ENCODE measurements at places on chromosomes 4 and X.

- no peak for DNase-seq
- H3K36me3 ChIP-seq, result no peaks in the 10 kb centered on the region
- no peak overlapping the region for H3K27ac ChIP-seq
- H3K27me3 ChIP-seq, result peaks cover 76% of the 10 kb centered on the region
- no peaks in the 10 kb centered on the region for H3K4me1 ChIP-seq
- no peak overlapping the region for H3K4me3 ChIP-seq
Measured at GRCh38 chrX:13852001-13852695, 35.3 kb upstream of the GPM6B start.

DNA sequence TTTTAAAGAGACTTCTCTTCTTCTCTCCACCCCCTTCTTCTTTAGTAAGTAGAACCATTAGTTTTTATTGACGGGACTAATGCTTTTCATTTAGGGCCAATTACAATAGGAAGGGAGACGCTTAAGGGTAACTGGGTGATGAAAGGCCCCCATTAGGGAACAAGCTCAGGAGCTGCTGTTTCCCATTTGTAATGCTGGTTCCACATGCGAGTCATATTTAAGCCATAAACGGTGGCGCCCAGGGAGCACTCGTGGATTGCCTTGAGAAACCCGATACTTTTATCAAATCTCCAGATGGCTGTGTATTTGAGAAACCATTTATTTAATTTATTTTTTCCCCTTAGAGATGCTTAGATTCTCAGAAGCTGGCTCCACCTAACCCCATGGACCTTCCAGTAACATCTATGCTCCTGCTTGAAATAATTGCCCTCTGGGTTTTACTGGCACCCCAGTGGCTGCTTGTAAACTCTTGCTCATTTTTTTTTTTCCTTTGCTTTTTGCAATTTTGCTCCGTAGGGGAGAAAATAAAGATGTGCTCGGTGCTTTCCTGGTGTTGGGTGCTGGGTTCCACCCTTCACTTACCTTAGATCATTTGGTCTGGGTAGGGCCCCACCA, 124.2 kb upstream of the MSX1 start:
- H3K27ac ChIP-seq, result no peak overlapping the region
- H3K27me3 ChIP-seq, result no peaks in the 10 kb centered on the region
- no peaks in the 10 kb centered on the region for H3K4me1 ChIP-seq
- no peak for DNase-seq
- no peak overlapping the region for H3K4me3 ChIP-seq

- no peak overlapping the region for H3K27ac ChIP-seq
- H3K27me3 ChIP-seq, result peaks cover 3% of the 10 kb centered on the region
- no peak for DNase-seq
- H3K4me3 ChIP-seq, result no peak overlapping the region
- H3K4me1 ChIP-seq, result peaks cover 11% of the 10 kb centered on the region
Measured at GRCh38 chr4:48329976-48330375, 11.4 kb upstream of the SLAIN2 start.

- H3K27me3 ChIP-seq, result no peaks in the 10 kb centered on the region
- H3K4me3 ChIP-seq, result no peak overlapping the region
- H3K27ac ChIP-seq, result peak overlapping the region; percentile 94
- peaks cover 89% of the 10 kb centered on the region for H3K36me3 ChIP-seq
- peaks cover 48% of the 10 kb centered on the region for H3K4me1 ChIP-seq
Measured at GRCh38 chrX:11770320-11770719, 12.3 kb downstream of the MSL3 start.

- no peaks in the 10 kb centered on the region for H3K27me3 ChIP-seq
- no peak overlapping the region for H3K4me3 ChIP-seq
- no peak overlapping the region for H3K27ac ChIP-seq
- DNase-seq, result no peak
- no peaks in the 10 kb centered on the region for H3K36me3 ChIP-seq
- H3K4me1 ChIP-seq, result no peaks in the 10 kb centered on the region
Measured at GRCh38 chr4:161002386-161002785, 1161.4 kb downstream of the FSTL5 start.

DNA sequence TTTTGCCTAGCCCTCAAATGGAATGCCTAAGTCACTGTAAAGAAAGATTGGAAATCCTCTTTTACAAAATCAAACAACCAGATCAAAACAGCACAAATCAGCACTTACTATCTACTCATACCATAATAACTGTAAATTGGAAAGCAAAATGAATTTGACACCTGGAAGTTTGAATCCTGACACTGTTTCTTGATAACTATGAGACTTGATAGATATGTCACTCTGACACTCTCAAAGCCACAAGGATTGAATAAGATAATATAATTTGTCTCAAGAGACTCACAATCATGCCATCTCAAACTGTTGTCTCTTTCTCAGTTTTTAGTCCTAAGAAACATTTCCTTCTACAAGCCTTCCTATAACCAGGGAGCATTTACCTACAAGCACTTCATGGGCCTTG, 302.6 kb upstream of the DIAPH2 start:
- H3K27ac ChIP-seq, result no peak overlapping the region
- peaks cover 10% of the 10 kb centered on the region for H3K27me3 ChIP-seq
- no peak overlapping the region for H3K4me3 ChIP-seq

- H3K4me3 ChIP-seq, result no peak overlapping the region
- DNase-seq, result no peak
- H3K36me3 ChIP-seq, result peaks cover 6% of the 10 kb centered on the region
- no peaks in the 10 kb centered on the region for H3K4me1 ChIP-seq
Measured at GRCh38 chr4:6107886-6108285, 89.7 kb upstream of the C4orf50 start.

DNA sequence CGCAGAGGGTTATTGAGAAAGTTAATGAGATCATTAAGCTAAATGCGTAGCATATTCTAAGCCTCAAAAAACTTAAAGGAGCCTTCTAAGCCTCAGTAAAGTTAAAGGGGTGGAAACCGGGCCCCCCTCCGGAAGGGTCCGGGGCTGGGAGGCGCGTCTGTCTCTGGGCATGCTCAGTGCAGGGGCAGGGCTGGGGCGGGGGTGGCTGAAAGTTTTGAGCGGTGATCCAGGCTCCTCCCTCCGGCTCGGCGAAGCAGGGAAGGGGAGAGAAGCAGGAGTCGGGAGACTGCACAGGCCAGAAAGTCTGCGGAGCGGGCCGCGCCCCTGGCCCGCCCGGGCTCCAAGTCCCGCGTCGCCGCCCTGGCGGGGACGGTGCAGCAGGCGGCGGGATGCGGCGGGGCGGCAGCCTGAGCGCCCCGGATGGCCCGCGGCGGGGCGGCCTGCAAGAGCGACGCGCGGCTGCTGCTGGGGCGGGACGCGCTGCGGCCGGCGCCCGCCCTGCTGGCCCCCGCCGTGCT, at the start of gene EVC:
Gene EVC, plus strand, starts transcription at position 241 of the 518 bp plus-strand sequence. Its CDS starts 180 bp downstream, at position 421.
- H3K27ac ChIP-seq, result peak within 1 kb of the TSS; percentile 20
- H3K4me1 ChIP-seq, result peaks cover 21% of the 10 kb centered on the region
- peak within 1 kb of the TSS; percentile 66 for H3K4me3 ChIP-seq
- no peaks in the 10 kb centered on the region for H3K36me3 ChIP-seq

- DNase-seq, result no peak
- H3K27ac ChIP-seq, result no peak overlapping the region
- H3K27me3 ChIP-seq, result no peaks in the 10 kb centered on the region
- no peaks in the 10 kb centered on the region for H3K4me1 ChIP-seq
- H3K36me3 ChIP-seq, result no peaks in the 10 kb centered on the region
Measured at GRCh38 chr4:54767376-54767775, 109.6 kb downstream of the KIT start.
